ENCODE measurements at places on chromosomes 7 and 10. TPM values are rescaled to one million over a fixed set of nuclear protein-coding genes. Genes with fewer than 3 reads are reported as not detected.

EFCAB10 gene
- not detected for total RNA-seq

LBX1 gene
- not detected for total RNA-seq

SERPINE1 gene
- total RNA-seq = 1.1 TPM

DNA sequence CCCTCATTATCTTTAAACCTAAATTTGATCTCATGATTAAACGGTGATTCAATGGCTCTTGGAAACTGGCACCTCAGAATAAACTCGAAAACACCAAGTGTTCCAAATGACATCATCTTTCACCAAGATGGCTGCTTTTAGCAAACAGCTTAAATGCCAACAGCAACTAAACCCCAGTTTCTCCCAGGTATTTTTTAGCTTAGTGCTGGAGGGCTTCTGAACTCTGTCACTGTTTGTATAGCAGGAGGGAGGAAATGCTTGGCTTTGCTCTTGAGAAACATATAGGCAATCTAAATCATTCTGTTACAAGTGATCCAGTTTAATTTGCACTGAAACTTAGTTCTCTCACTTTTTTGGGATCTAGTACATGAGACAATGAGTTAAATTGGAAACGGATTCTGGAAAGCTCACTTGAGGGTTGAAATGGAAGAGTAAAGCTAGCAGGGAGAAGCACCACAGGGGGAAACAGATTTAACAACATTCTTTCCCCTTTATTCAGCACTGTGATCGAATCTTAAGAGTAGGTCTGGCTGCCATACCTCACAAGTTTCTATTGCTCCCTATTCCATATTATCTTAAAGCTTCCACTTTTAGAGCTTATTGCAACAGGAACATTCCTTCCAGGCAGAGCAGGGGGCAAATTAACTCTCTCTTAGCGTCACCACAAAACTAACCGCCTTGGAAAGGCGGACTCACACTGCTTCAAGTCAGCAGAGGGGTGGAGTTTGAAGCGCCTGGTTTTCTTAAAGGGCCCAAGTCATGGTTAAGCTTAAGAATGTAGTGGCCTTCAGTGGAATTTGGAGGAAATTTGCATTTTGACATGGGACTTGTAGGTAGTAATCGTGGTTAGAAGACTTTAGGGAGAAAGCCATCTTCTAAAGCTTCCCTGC lies 1.8 kb upstream of the CCDC6 start:
- H3K4me1 ChIP-seq = peaks cover 22% of the 10 kb centered on the region
- peak; percentile 63 for DNase-seq
- no peaks in the 10 kb centered on the region for H3K27me3 ChIP-seq
- peak overlapping the region; percentile 95 for H3K27ac ChIP-seq
- peak overlapping the region; percentile 28 for H3K4me3 ChIP-seq

DNA sequence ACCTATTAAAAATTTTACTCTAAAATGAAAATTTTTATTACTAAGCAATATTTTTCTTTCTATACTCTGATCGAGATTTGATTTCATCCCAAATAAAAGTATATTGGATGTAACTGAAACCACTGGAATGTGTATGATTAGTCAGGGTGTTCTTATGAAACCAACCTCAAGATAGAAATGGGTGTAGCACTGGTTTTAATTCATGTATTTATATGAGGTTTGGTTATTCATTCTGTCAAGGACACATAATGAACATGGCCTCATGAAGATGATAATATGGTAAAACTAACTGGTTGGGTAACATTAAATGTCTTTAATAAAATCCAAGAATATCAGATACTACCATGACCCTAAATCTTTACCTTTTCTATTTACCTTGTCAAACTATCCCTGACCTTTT lies 197.7 kb downstream of the SEMA3A start:
- no peaks in the 10 kb centered on the region for H3K27me3 ChIP-seq
- no peak overlapping the region for H3K4me3 ChIP-seq
- H3K27ac ChIP-seq = no peak overlapping the region
- no peak for DNase-seq

DNA sequence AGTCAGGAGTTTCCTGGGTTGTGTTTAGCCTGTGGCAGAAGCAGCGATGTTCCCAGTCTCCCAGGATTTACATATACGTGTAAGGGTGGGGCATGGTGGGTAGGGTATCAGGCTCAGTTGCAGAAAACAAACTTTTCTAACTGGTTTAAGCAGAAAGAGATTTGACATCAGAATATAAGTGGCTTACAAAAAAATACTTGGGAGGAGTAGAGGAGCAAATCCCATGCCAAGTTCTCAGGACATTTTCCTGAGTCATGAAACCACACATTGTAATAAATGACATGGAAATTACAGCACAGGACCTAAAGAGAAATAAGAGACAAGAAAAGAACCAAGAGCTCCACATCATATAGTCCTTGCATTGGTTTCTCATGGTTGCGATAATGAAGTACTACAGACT lies 26.2 kb upstream of the FRMD4A start:
- no peak overlapping the region for H3K4me3 ChIP-seq
- H3K4me1 ChIP-seq = no peaks in the 10 kb centered on the region
- no peak for DNase-seq
- no peak overlapping the region for H3K27ac ChIP-seq
- no peaks in the 10 kb centered on the region for H3K27me3 ChIP-seq
- H3K36me3 ChIP-seq = no peaks in the 10 kb centered on the region

DNA sequence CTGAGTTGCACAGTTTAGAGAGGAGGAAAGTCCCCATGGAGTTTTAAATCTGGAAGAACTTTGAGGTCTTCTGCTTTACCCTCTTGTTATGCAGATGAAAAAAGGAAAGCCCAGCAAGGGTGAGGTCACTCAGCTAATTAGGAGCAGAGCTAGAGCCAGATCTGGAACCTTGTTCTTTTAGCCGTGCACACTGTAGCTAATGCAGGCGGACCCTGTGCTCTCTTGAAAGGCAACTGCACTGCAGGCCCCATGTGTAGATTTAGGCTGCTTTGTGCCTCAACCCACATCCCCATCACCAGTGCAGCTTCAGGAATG lies 63.4 kb downstream of the SYPL1 start:
- H3K4me3 ChIP-seq = no peak overlapping the region
- H3K4me1 ChIP-seq = no peaks in the 10 kb centered on the region
- no peak for DNase-seq
- H3K27ac ChIP-seq = no peak overlapping the region
- H3K36me3 ChIP-seq = no peaks in the 10 kb centered on the region
